ENCODE measurements at places on chromosomes 6 and 20.

- DNase-seq = no peak
Measured at GRCh38 chr20:24135781-24136180, 147.2 kb upstream of the GGTLC1 start.

GRCh38 chr6:159935633-159936032 lies 33.2 kb upstream of the IGF2R start:
- DNase-seq = no peak

DNA sequence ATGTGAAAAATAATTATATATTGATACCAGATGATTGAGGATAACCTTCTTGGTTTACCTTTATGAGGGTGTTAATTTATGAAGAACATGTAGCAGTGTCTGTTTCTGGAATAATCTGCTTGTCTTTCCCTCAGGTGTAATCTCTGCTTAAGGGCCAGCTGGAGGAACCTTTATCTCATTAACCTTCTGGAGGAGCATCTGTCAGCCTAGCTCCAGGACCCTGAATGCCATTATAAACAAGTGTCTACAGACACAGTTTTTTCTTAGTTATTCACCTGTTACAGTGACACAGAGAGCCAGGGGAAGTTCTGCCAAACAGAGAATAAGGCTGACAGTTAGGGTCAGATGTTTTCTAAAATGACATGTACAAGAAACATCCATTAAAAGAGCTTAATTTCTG lies at the start of gene IMPG1:
Gene IMPG1 (minus strand): TSS at position 101 of the 400 bp plus-strand sequence. CDS start 174 bp downstream, outside the sequence.
- DNase-seq = no peak

GRCh38 chr6:31922942-31923341 lies 4.6 kb upstream of the C2 start:
- no peak for DNase-seq

GRCh38 chr6:112296122-112296521 lies 41.8 kb upstream of the LAMA4 start:
- no peak for DNase-seq

GRCh38 chr6:85640821-85641220 lies 1.9 kb downstream of the SYNCRIP start:
- no peak for DNase-seq
